Lung microvascular endothelial cell (primary cell): ENCODE measurements at places on chromosomes 7 and 10.

GRCh38 chr10:6920072-6921019 is 340.3 kb upstream of the PRKCQ start:
- peak; percentile 2 for DNase-seq

GRCh38 chr10:3774018-3774813 is 10.8 kb downstream of the KLF6 start:
- peak; percentile 88 for DNase-seq

DNA sequence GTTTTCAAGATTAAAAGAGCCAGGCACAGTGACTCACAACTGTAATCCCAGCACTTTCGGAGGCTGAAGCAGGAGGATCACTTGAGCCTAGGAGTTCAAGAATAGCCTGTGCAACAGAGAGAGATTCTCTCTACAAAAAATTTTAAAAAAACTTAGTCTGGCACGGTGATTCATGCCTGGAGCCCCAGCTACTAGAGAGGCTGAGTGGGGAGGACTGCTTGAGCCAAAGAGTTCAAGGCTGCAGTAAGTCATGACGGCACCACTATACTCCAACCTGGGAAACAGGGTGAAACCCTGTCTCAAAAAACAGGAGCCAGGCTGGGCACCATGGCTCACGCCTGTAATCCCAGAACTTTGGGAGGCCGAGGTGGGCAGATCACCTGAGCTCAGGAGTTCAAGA is 86.6 kb upstream of the KCTD7 start:
- DNase-seq, result no peak

- DNase-seq, result peak; percentile 47
Measured at GRCh38 chr10:86139066-86139657, 227.4 kb downstream of the GRID1 start.

- no peak for DNase-seq
Measured at GRCh38 chr10:70254778-70255328, 21.6 kb upstream of the PPA1 start.

GRCh38 chr7:292826-293225 is 2.9 kb downstream of the FOXL3 start:
- DNase-seq, result no peak

DNA sequence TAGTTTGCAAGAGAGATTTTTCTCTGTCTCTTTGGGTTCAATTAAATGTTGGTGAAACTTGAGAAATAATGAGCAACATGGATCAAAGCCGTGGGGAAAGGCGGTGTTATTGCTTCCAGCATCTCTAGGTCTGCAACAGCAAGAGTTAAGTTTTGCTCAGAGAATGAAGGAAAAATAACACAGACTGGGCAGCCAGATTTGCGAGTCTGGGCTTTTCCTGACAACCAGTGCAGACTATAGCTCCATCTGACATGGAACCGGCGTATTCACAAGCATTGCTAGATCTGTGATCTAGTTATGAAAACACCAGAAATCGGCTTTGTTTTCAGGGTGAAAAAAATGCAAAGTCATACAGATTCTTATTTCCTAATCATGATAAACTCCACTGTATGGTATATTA is 110.4 kb downstream of the CAMK1D start:
- DNase-seq, result no peak

DNA sequence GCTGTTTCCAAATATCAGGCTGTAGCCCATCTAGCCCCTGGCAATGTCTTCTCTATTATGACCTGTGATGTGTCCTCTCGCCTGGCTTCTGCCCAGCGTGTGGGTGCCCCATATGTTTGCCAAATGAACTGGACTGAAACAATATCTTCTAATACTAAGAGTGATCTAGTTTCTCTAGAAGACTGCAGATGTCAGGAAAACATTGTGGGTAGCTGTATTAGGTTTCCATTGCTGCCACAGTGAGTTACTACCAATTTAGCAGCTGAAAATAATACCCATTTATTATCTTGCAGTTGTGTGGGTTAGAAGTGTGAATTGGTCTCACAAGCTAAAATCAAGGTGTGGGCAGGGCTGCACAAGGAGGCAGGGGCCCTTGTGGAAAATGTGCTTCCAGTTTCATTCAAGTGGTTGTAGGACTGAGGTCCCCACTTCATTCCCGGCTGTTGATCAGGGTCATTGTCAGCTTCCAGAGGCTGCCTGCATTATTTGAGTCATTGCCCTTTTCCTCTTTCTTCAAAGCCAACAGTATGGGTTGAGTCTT is 202.8 kb upstream of the BMPER start:
- no peak for DNase-seq

DNA sequence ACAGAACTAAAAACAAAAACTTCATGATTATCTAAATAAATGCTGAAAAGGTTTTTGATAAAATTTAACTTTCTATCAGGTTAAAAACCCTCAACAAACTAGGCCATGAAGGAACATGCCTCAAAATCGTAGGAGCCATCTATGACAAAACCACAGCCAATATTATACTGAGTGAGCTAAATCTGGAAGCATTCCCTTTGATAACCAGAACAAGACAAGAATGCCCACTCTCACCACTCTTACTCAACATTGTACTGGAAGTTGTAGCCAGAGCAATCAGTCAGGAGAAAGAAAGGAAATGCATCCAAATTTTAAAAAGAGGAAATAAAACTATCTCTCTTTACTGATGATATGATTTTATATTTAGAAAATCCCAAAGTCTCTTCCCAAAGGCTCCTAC is 228.7 kb downstream of the CHRM2 start:
- DNase-seq, result no peak

DNA sequence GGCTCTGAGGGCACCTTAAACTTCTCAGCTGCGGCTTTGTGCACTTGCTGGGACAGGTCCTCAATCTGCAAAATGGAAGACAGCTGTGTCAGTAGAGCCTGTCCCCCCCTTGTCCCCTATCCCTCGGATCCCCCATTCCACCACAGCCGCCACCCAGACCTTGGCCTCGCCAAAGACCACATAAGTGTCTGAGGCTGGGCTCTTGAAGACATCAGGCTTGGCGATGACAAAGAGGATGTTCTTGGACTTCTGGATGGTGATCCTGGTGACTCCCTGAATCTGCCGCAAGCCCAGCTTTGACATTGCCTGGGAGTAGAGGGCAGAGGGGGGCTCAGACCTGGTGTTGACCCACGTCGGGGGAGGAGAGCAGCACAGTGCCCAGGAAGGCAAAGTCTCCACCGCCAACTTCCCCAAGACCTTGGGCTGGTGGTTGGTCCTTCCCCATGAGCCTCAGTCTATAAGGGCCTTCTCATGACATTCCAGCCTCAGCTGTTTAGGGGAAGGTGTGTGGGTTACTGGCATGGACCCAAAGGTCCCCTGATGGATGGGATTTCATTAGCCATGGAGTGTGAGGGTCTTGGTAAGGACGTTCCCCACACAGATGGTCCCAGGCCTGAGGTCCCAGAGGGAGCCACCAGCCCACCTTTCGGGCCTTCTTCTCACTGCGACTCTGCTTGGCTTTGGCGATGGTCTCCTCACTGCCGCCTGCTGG is 7.7 kb downstream of the NACAD start:
- DNase-seq, result no peak

GRCh38 chr10:123042708-123043408 is 34.1 kb downstream of the ACADSB start:
- no peak for DNase-seq

GRCh38 chr7:71793251-71793650 is 618.9 kb downstream of the CALN1 start:
- no peak for DNase-seq

- no peak for DNase-seq
Measured at GRCh38 chr7:33711231-33712019, 193.9 kb upstream of the BMPER start.

DNA sequence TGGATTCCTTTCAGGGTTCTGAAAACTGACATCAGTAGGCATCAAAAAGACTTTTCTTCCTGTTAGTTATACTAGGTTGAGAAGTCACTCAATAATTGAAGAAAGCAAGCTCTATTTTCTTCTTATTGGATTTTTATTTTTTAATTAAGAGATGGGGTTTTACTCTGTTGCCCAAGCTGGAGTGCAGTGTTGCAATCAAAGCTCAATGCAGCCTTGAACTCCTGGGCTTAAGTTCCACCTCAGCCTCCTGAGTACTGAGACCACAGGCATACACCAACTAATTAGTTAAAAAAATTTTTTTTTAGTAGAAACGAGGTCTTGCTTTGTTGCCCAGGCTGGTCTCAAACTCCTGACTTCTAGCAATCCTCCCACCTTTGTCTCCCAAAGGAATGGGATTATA is 28.0 kb downstream of the PIP4K2A start:
- DNase-seq, result no peak

DNA sequence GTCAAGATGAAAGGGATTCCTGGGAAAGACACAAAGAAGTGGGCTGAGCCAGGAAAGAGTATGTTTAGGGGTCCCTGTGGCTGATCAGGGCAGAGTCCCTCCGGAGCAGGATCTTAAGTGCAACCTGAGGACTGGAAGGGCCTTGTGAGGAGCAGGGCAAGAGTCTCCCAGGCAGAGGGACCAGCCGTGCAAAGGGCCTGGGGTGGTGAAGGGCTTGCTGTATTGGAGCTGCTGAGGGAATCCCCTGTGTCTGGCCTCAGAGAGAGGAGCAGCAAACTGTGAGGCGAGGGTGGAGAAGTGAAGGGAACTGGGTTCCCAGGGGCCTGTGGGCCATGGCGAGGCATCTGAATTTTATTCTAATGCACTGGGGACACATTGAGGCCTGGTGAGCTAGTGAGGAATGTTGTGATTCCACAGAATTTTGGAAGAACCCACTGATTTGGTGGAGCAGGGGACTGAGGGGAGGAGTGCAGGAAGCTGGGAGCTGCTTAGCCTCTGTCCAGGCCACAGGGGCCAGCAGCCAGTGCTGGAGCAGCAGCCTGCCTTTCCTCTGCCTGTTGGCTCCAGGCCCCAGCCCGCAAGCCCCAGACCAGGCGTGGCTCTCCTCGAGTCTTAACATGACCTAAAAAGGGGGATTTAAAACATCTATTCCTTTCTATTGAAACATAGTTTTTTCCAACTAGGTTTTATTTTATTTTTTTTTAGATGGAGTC is 138.4 kb upstream of the IGFBP3 start:
- DNase-seq, result no peak

DNA sequence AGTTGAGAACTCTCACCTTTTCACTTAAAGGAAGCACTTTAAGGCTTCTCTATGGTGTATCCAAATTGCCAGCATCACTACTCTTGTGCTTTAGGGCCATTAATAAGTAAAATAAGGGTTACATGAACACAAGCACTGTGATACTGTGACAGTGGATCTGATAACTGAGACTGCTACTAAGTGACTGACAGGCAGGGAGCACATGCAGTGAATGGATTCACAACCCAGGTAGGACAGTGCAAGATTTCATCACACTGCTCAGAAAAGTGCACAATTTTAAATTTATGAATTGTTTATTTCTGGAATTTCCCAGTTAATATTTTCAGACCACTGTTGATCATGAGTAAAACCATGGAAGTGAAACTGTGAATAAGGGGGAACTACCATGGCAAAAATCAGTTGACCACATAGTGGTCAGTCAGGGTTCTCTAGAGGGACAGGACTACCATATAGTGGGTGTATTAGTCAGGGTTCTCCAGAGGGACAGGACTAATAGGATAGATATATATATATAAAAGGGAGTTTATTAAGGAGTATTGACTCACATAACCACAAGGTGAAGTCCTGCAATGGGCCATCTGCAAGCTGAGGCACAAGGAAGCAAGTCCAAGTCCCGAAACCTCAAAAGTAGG is 20.9 kb upstream of the CYP51A1 start:
- DNase-seq, result no peak

DNA sequence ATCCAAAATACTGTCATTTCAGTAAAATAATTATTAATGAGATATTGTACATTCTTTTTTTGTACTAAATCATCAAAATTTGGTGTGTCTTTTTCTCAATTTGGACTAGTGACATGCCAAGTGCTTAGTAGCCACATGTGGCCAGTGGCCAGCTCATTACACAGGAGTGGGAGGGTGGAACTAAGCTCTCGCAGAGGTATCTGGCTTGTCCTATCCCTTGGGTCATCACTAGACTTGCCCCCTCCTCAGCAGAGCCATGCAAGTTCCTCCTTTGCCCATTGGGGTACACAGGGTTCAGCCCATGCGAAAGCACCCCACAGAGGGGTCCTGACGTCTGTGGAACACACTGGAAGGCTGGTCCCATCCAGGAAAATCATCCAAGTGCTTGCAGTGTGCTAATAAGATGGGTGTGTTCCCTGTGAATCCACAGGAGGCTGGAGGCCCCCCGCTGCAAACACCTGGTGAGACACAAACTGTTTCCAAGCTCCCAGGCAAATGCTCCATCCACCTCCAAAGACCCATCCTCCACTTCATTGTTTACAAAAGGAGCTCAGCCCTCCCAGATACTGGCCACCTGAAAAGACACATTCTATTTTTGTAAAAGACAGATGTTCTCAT is 1.3 kb downstream of the ARHGAP22 start:
- DNase-seq, result no peak

DNA sequence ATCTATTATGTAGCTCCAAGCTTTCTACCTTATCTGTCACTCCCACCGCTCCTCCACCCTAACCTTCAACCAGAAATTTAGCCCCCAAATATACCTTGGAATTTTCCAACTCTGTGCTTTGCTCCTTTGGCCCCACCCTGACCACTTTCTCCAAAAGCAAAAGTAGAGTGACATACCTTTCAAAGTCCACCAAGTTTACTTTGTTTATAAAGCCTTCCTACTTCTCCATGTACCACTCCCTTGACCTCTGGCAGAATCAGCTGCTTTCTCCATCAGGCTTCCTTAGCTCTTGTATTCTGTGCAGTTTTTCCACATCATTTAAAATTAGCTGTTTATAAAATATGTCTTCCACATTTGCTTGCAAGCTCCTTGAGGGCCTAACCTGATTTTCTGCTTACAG is 40.9 kb upstream of the RSBN1L start:
- DNase-seq, result no peak

- DNase-seq, result no peak
Measured at GRCh38 chr10:93995598-93996271, 2.0 kb downstream of the PLCE1 start.

GRCh38 chr10:35950701-35951100 is 308.6 kb upstream of the FZD8 start:
- no peak for DNase-seq

DNA sequence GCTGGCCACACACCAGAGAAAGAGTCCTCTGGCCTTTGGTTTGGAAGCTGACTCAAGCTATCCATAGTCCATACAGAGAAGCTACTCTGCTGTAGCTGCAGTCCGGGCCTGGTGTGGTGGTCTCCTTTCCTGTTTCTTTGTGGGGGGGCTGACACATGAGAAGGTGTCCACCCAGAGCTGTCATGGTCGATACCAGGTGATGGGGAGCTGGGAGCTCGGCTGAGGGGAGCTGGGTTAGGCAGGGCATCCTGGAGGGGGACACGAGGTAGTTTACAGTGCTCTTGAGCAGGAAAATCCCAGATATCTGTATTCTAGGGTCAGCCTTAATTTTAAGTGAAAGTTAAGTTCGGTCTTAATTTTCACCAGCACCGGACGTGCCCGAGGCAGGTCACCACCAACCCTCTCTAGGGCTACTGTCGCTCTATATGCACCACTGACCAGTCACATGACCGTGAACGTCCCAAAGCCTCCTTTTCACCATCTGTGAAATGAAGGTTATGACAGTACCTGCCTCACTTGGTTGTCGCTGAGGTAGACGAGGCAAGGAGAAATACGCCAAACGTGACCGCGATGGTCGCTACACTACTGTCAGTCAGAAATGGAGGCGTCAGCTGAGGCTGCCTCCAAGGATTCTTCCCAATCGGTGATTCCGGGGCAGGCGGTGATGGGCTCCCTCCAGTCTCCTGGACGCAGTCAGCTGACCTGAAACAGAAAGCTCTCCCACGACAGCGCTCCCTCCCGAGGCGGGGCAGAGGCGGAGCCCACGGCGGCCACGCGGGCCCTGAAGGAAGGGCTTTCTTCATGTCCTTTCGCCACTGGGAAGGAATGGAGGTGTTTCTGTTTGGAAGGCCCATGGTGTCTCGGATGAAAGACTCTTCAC is 69.4 kb upstream of the SHH start:
- no peak for DNase-seq

GRCh38 chr10:63206997-63207811 is 74.1 kb downstream of the NRBF2 start:
- DNase-seq, result peak; percentile 95

- peak; percentile 23 for DNase-seq
Measured at GRCh38 chr7:17063045-17063383, 181.2 kb upstream of the AGR3 start.
